H9 (cell line): ENCODE measurements at places on chromosomes 5 and 9. TPM values are rescaled to one million over a fixed set of nuclear protein-coding genes. Genes with fewer than 3 reads are reported as not detected.

IFNA13 gene
- total RNA-seq: not detected in 2 replicates

DNA sequence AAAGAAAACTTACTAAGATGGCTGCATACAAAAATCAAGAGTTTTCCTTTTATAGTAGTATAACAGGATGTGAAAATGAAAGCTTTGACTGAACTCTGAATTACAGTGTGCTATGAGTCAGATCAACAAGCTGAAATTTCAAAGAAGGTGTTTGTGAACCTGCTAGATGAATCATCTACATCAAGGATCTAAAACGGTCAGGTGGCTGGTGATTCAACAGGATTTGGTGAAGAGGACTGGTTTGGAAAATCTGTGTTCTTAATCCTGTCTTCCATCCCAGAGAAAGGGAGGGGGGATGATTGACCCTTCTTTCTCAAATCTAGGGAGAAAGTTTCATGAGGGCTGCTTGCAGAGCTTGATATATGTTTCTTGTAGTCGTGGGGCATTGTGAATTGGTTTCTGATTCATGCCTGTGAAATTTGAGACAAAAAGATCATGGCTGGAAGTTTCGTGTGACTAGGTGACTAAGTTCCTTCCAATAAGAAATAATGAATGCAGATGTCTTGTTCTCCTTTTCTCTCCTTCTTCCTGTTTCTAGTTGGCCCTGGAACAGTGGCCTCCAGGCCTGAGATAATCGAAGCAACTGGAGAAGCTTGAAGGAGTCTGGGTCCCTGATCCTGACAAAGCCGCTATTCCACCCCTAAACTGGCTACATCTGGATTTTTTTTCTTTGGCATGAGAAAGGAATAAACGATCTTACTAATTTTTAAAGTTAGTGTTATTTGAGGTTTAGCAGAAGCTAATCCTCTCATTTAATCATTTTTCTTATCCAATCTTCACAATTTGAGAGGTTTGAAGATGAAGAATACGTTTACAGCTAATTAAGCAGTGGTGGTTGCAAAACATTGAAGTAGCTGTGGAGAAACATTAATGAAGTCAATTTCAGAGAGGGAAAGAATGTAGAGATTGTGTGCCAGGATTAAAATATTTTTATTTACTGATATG is 67.2 kb downstream of the MRPS30 start:
- H3K36me3 ChIP-seq: peaks cover 5% of the 10 kb centered on the region; the same call in 2 of the 3 replicates
- no peak for DNase-seq
- no peak overlapping the region for H3K27ac ChIP-seq
- no peak overlapping the region for H3K4me3 ChIP-seq
- H3K27me3 ChIP-seq: no peaks in the 10 kb centered on the region

ACER2 gene
- total RNA-seq: 8.9 and 9.6 TPM in 2 replicates

PRELID2 gene
- total RNA-seq: 10.4 and 13.2 TPM in 2 replicates

GAPT gene
- total RNA-seq: not detected in 2 replicates

DNA sequence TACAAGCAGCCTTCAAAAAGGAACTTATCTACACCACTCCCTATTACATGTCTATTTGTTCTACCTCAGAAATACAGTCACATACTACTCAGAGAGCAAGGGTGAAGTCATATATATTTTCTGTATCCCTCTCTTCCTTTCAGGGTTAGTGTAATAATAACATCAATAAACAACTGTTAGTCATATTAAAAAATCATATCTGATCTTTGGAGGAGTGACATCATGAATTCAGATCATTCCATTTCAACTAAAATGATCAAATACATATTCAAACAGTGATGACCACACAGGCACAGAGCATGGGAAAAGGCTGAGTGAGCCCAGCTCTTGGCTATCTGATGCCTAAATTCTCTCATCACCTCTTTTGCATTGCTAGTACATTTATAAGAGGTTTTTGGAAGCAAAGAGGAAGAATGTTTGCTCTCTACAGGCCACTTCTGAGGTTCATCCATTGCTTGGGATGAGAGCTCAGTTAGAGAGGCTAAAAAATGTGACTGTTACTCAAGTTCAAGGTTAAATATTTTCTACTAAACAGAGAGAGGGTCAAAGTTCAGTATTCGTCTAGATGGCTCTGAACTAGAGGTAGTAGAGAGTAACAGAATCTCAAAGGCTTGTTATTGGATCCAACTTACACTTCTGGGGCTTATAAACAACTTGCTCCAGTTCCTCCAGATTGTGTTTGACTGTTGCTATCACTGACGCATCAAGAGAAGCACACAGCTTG is 39.0 kb downstream of the RIGI start:
- no peak overlapping the region for H3K27ac ChIP-seq
- H3K36me3 ChIP-seq: peaks cover 15% of the 10 kb centered on the region; the same call in 1 of the 2 replicates
- no peak for DNase-seq
- H3K27me3 ChIP-seq: no peaks in the 10 kb centered on the region
- no peak overlapping the region for H3K4me3 ChIP-seq

DNA sequence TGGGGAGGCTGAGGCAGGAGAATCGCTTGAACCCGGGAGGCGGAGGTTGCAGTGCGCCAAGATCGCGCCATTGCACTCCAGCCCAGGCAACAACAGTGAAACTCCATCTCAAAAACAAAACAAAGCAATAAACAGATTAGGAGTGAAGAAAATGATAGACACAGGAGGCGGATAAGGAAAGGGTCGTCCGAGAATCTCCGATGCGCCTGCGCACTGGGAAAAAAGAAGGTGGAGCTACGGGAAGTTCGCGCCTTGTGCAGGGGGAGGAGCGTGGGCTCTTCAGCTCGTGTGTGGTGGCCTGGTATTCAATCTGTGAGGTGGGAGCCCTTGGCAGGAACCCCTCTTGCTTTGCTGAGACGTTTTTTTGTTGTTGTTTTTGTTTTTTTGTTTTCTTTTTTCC is 47.3 kb downstream of the GNA14 start:
- H3K27ac ChIP-seq: no peak overlapping the region
- peaks cover 17% of the 10 kb centered on the region for H3K4me1 ChIP-seq
- H3K27me3 ChIP-seq: no peaks in the 10 kb centered on the region
- no peaks in the 10 kb centered on the region for H3K36me3 ChIP-seq

DNA sequence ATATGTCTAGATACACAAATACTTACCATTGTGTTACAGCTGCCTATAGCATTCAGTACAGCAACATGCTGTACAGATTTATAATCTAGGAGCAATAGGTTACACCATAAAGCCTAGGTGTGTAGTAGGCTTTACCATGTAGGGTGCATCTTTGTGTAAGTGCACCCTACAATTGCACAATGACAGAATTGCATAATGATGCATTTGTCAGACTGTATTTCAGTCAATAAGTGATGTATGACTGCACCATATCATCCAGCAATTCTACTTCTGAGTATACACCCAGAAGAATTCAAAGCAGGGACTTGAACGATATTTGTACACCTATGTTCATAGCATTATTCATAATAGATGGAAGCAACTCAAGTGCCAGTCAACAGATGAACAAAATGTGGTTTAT is 100.4 kb upstream of the SLC44A1 start:
- H3K27me3 ChIP-seq: no peaks in the 10 kb centered on the region; the same call in 1 of the 2 replicates
- no peak for DNase-seq
- 0 out of 2 replicates have a peak, but pooled peaks cover 4% of the 10 kb centered on the region for H3K4me1 ChIP-seq

SLC6A3 gene
- 0.50 and 0.61 TPM in 2 replicates for total RNA-seq

LOX gene
- total RNA-seq: 0.61 and 0.79 TPM in 2 replicates

GRCh38 chr9:136016572-136017288 is 55.6 kb upstream of the UBAC1 start:
- H3K36me3 ChIP-seq: peaks cover 4% of the 10 kb centered on the region; the same call in 1 of the 2 replicates
- H3K27me3 ChIP-seq: no peaks in the 10 kb centered on the region
- no peak overlapping the region for H3K4me3 ChIP-seq
- peak; percentile 39 for DNase-seq

FASTKD3 gene
- total RNA-seq: 15.0 and 16.3 TPM in 2 replicates

- no peak overlapping the region for H3K4me3 ChIP-seq
- no peak for DNase-seq
- H3K27ac ChIP-seq: no peak overlapping the region
- H3K4me1 ChIP-seq: no peaks in the 10 kb centered on the region
- peaks cover 20% of the 10 kb centered on the region for H3K36me3 ChIP-seq
Measured at GRCh38 chr5:180825768-180826525, 23.3 kb upstream of the MGAT1 start.

- H3K27me3 ChIP-seq: no peaks in the 10 kb centered on the region
Measured at GRCh38 chr9:36189976-36190375, 745 bp upstream of the CLTA start.

PDE8B gene
- 0.07 TPM in 1 of 2 replicates, not detected in the other for total RNA-seq
